OCI-LY7 (cell line): ENCODE measurements at places on chromosomes 7 and 10. TPM values are rescaled to one million over a fixed set of nuclear protein-coding genes. Genes with fewer than 3 reads are reported as not detected.

The ASIC3 gene
- 14.8 and 22.3 TPM in 2 replicates for total RNA-seq

The C7orf57 gene
- total RNA-seq: 0.18 and 0.29 TPM in 2 replicates

The CRHR2 gene
- total RNA-seq: not detected in 2 replicates

The OGDHL gene
- total RNA-seq: 0.23 and 0.24 TPM in 2 replicates

GRCh38 chr7:82275342-82275741 is 168.2 kb downstream of the CACNA2D1 start:
- DNase-seq: no peak

DNA sequence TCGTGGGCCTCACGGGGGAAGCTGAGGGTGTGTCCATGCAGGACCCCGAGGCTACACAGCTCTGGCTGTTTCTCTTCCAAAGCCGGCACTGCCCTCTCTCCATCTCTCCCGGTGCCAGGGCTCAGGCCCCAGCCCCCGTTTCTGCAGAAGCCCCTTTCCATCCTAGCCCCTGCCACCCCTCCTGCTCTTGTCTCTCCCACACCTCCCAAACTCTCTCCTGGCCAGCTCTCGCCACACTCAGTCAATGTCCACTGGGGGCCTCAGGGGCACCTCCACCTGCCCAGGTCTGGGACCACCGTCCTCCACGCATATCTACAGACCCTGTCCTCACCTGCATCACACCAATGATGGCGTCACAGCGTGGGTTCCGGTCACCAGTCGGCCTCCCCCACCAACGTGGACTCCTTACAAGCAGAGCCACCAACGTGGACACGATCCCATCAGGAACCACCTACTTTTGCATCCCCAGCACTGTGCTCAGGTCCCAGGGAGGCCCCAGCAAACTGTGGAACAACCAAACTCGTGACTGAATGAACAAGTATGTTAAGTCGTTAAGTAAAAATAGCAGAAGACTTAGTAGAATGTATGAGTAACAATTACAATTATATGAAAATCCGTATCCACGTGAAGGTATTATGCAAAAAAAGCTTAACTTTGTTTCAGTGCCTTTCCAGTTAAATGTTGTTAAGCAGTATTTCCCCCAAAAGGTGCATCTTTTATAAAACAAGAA is 38.4 kb downstream of the DIP2C start:
- no peak for DNase-seq

DNA sequence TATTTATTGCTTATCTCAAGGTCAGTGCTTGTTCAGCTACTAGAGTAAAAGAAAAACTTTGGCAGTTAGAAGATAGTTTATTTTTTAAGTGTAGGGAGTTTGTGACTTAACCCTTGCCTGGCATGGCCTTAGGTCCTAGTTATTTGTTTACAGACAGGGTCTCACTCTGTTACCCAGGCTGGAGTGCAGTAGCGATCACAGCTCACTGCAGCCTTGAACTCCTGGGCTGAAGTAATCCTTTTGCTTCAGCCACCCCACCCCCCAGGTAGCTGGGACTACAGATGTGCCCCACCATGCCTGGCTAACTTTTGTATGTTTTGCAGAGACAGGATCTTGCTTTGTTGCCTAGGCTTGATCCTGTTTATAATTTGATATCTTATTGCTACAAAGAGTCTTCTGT is 4.2 kb downstream of the ANLN start:
- DNase-seq: peak; percentile 15

- DNase-seq: no peak
Measured at GRCh38 chr7:5248201-5248885, 34.4 kb upstream of the SLC29A4 start.

- no peak for DNase-seq
Measured at GRCh38 chr7:26954951-26955350, 90.6 kb upstream of the SKAP2 start.

DNA sequence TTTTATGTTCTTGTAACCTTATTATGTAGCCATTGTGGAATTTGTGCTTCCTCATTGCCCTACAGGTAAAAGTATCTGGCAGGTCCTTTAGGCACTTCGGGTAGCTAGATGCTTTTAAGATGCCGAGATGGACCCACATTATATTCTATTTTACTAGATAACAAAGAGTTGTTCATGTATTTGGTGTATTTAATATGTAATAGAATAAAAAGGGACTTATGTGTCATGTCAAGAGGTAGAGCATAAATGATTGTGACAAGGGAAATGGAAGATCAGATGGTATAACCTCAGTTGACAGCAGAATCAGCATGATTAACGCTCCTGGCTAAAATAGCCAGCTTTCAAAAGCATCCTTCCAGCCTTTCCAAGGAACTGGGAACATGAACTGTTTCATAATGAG is 50.6 kb downstream of the NPY start:
- DNase-seq: no peak

DNA sequence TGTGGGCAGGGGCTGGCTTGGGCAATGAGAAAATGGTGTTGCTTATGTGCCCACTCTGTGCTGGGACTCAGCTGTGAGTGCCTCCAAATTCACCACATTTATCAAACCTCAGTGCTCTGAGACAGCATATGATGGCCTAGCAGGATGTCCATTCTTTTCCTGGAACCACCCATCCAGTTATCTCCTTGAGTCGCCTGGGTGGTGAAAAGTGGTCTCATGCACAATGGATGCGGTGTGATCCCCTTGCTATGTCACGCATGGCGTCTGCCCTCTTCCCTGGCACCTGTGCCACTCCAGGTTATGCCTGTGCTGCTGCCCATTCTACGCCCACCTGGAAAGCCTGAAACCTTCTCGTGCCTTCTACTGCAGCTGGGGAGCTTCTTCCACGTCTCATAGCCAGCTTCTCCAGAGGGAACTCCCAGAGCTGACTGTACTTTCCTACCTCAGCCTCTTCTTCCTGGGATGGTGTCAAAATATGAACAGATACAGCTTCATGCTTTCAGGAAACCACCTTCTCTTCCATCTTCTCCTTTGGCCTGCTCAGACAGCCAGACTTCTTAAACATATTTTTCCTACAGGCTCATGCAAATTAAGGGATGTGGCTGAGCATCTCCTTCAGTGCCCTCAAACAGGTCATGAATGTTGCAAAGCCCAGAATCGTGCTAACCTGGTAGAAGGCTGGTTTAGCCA is 147.3 kb downstream of the PFKFB3 start:
- DNase-seq: peak; percentile 19

DNA sequence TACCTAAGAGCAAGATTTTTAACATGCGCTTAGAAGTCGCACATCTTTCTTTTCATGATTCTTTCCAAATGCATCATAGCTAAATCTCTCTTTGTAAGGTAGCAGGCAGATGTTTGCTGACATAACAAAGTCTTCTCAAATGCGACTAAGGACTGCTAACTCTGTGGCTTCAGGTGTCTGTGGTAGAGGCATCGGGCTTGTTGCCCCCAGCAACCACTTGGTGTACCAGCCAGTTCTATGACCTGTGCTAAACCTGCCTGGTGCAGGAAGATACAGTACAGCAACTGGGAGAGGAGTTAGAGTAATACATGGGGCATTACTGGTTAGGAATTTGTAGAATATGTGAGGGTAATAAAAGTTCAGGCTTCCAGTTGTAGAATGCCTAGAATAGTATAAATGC is 654.1 kb downstream of the NRG3 start:
- DNase-seq: no peak
